ENCODE measurements at places on chromosomes 4 and X. TPM values are rescaled to one million over a fixed set of nuclear protein-coding genes. Genes with fewer than 3 reads are reported as not detected.

DNA sequence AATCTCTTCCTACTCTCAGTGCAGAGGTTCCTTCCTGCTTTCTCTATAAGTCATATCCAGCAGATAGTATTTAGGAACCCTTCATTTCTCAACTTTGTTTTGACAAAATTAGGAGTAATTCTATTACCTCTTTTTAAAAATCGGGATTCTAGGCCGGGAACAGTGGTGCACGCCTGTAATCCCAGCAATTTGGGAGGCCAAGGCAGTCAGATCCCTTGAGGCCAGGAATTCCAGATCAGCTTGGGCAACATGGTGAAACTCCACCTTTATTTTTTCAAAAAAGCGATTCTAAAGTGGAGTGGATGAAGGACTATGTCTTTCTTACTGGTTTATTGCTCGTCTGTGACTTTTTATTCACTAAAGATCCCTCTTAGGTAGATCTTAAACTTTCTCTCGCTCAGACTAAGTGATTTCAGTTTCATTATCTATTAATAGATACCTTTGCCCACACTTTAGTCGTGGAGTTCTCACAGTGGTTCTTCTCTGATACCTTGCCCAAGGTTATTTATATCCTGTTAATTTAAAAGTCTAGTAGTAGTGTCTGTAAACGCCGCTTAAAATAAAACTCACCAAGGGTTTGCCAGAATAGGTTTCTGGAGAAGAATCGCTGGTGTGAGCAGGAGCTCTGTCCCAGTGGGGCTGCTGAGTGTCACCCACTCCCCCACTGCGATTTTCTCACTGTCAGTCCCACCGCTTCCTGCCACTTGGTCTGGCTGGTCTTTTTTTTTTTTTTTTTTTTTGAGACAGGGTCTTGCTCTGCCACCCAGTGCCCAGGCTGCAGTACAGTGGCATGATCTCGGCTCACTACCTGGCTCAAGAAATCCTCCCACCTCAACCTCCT is 27.0 kb upstream of the TMEM131L start:
- H3K27ac ChIP-seq: no peak overlapping the region
- H3K36me3 ChIP-seq: no peaks in the 10 kb centered on the region

- H3K36me3 ChIP-seq: no peaks in the 10 kb centered on the region
- no peak for DNase-seq
- H3K27me3 ChIP-seq: no peaks in the 10 kb centered on the region
- H3K27ac ChIP-seq: no peak overlapping the region
These were observed 310.4 kb downstream of the ZNF674 start for GRCh38 chrX:46234775-46235174.

The HS3ST1 gene
- total RNA-seq: 2.5 TPM

The UGT2B10 gene
- total RNA-seq: 0.45 TPM

DNA sequence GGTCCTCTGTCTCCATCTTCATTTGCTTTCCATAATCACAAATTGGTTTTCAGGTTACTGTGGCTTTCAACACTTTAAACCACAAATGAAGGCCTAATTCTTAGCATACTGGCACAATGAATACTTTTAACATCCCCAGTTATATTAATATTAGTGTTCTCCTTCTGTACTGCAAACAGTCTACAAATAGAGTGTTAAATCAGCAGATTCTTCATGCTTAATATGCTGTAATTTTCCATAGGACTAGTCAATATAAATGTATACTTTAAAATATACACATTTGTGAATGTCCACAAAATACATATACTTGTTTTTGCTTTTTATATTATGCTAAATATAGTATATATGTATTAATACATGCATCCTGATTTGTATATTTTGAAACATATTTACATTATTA is 72.6 kb downstream of the SH3RF1 start:
- H3K27me3 ChIP-seq: no peaks in the 10 kb centered on the region
- no peak overlapping the region for H3K4me3 ChIP-seq
- H3K36me3 ChIP-seq: peaks cover 10% of the 10 kb centered on the region
- no peak for DNase-seq
- no peak overlapping the region for H3K27ac ChIP-seq

- no peak overlapping the region for H3K4me3 ChIP-seq
- peaks cover 48% of the 10 kb centered on the region for H3K36me3 ChIP-seq
- peaks cover 35% of the 10 kb centered on the region for H3K4me1 ChIP-seq
- peak overlapping the region; percentile 58 for H3K27ac ChIP-seq
- DNase-seq: no peak
These were observed 16.6 kb downstream of the S100G start for GRCh38 chrX:16666541-16666940.

- H3K27ac ChIP-seq: peak overlapping the region; percentile 16
- no peaks in the 10 kb centered on the region for H3K27me3 ChIP-seq
These were observed 5.5 kb downstream of the CAMK2D start for GRCh38 chr4:113756005-113756410.

DNA sequence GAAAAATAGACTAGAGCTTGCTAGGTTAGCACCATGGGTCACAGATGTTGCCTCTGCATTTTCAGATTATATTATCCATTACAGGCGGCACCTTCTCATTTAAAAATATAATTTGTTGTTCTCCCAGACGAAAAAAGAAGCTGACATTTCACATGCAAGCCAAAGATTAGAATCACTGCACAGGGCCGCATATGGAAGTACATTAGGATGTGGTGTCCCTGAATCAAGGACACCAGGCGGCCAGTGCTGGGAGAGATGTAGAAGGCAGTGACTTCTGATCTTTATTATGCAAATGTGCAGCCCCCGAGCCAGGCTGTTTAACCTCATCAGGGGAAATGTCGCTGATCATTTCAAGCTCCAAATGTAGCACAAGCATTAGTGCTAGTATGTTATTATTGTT is 22.8 kb downstream of the REELD1 start:
- no peaks in the 10 kb centered on the region for H3K36me3 ChIP-seq
- no peak for DNase-seq
- H3K27me3 ChIP-seq: no peaks in the 10 kb centered on the region
- no peak overlapping the region for H3K27ac ChIP-seq

The USP46 gene
- 28.6 TPM for total RNA-seq

The LPAR4 gene
- total RNA-seq: 5.3 TPM

The MEPE gene
- not detected for total RNA-seq

The ADH1A gene
- total RNA-seq: 6.4 TPM

The CT83 gene
- total RNA-seq: 2.1 TPM

The USP53 gene
- 29.0 TPM for total RNA-seq

The EXOC1L gene
- total RNA-seq: not detected

The DCAF16 gene
- 58.2 TPM for total RNA-seq

DNA sequence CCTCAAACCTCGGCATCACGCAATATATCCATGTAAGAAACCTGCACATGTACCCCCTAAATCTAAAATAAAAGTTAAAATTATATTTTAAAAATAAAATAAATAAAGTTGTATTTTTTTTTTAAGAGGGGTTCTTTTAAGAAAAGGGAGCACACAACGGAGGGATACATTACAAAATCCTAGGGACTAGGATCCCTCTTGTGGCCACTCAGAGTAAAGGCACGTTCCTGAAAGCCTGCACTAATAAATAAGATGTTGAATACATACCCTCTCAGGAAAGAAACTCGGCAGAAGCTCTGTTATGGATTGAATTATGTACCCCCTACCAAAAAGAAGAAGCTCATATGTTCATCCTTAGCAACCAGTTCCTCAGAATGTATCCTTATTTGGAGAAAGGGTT is 50.9 kb upstream of the PRDX4 start:
- peaks cover 3% of the 10 kb centered on the region for H3K27me3 ChIP-seq
- H3K4me1 ChIP-seq: no peaks in the 10 kb centered on the region
- H3K27ac ChIP-seq: no peak overlapping the region
- no peak for DNase-seq

GRCh38 chrX:7926501-7926900 is 712 bp downstream of the PNPLA4 start:
- peaks cover 3% of the 10 kb centered on the region for H3K36me3 ChIP-seq
- H3K4me1 ChIP-seq: peaks cover 9% of the 10 kb centered on the region
- peak overlapping the region; percentile 79 for H3K27ac ChIP-seq

DNA sequence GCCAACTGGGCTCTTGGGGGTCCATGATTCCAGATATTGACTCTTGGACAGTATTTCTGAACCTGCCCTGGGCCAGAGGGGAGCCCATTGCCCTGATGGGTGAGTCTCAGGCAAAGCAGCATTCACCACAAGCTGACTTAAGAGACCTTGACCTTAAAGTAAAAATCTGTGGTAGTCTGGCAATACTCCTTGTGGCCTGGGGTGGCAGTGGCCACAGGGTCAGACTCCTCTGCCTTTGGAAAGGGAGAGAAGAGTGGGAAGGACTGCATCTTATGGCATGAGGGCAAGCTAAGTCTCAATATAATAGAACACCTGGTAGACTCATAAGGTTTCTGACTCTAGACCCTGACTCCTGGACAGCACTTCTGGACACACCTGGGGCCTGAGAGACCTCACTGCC is 340.3 kb upstream of the MAD2L1 start:
- no peaks in the 10 kb centered on the region for H3K4me1 ChIP-seq
- no peak overlapping the region for H3K27ac ChIP-seq
- H3K36me3 ChIP-seq: no peaks in the 10 kb centered on the region
- no peak for DNase-seq

DNA sequence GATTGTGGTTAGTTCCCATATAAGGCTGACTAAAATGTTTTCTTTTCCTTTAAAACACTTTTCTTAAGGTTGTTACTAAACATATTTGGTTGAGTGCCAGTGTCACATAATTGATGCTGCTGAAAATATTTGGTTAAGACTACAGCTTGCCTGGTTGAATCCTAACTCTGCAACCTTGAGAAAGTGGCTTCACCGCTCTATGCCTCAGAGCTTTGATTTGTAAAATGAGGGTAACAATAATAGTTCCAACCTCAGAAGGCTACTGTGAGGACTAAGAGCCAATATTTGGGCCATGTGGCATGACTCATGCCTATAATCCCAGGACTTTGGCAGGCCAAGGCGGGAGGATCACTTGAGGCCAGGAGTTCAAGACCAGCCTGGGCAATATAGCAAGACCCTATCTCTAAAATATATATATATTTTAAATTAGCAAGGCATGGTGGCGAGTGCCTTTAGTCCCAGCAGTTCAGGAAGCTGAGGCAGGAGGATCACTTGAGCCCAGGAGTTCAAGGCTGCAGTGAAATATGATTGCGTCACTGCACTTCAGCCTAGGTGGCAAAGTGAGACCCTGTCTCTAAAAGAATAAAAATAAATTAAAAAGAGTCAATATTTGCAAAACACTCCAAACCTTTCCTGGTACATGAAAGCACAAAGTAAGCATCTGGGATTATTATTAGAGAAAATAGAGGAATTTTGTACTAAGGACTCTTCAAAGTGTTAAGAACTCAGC is 7.1 kb upstream of the NEIL3 start:
- no peaks in the 10 kb centered on the region for H3K36me3 ChIP-seq
- H3K4me3 ChIP-seq: no peak overlapping the region
- no peak for DNase-seq
- no peaks in the 10 kb centered on the region for H3K27me3 ChIP-seq
- no peak overlapping the region for H3K27ac ChIP-seq

DNA sequence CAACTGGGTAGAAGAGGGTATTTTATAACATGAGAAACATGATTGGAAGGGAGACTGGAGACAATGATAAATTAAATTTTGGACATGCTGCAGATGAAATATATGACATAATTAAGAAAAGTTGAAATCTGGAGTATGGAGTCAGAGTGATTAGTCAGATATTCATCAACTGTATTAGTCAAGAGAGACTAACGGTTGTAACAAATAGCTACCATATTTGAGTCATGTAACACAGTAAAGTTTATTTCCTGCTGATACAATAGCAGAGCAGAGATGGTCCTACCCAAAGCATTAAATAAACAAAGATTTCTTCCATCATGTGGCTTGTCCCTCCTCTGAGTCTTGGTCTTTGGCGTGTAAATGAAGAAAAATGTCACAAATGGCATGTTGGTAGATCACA is 321.3 kb downstream of the GALNTL6 start:
- no peak overlapping the region for H3K4me3 ChIP-seq
- H3K4me1 ChIP-seq: peaks cover 3% of the 10 kb centered on the region
- no peak overlapping the region for H3K27ac ChIP-seq
- H3K27me3 ChIP-seq: no peaks in the 10 kb centered on the region
- DNase-seq: no peak

DNA sequence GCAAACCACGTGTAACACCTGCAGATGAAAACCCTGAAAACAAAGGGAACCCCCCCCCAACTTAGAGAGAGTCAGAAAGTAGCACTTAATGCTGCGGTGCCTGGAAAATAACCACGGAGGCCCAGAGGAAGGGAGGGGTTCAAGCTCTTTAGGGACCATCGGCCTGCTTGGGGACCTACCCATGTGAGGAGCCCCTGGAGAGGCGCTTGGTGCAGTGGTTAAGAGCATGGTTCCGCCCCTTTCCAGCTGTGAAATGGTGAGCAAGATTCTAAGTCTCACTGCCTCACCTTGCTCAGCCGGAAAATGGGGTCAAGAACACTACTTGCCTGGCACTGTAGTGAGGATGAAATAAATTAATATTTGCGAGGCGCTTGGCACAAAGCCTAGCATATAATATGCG is 13.8 kb downstream of the SLC25A5 start:
- peak overlapping the region; percentile 58 for H3K27ac ChIP-seq
- no peaks in the 10 kb centered on the region for H3K4me1 ChIP-seq

DNA sequence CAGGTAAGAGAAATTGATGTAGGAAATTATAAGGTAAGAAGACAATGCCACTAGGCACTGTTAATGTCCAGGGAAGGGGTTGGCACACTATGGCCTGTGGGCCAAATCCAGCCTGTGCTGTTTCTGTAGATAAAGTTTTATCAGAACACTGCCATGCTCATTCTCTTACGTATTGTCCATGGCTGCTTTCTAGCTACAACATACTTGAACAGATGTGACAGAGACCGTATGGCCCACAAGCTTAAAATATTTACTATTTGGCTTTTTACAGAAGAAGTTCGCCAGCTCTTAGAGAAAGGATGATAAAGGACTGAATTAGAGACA is 168.0 kb downstream of the CDS1 start:
- H3K4me3 ChIP-seq: no peak overlapping the region

- no peak overlapping the region for H3K4me3 ChIP-seq
- no peaks in the 10 kb centered on the region for H3K36me3 ChIP-seq
- H3K4me1 ChIP-seq: no peaks in the 10 kb centered on the region
- DNase-seq: no peak
- H3K27me3 ChIP-seq: no peaks in the 10 kb centered on the region
These were observed 12.1 kb upstream of the TLR8 start for GRCh38 chrX:12894074-12895030.

The USP17L21 gene
- not detected for total RNA-seq

DNA sequence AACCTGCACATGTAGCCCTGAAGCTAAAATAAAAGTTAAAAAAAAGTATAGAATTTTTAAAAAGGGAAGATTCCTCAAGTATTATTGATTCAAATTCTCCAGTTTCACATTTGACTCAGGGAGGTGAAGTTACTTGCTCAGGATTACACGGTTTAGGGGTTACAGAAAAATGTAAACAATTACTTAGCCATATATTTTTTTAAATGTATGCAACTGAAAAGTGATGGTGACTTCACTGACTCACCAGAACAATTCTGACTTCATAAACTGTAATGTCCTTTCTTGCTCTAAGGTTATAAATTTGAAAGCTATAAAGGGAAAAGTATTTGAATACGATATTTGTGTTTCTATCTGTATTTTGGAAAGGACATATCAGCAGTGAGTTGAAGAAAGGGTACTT is 371.2 kb downstream of the SPRY1 start:
- no peaks in the 10 kb centered on the region for H3K36me3 ChIP-seq
- H3K27me3 ChIP-seq: peaks cover 2% of the 10 kb centered on the region
- H3K4me1 ChIP-seq: peaks cover 1% of the 10 kb centered on the region
- no peak overlapping the region for H3K27ac ChIP-seq
- DNase-seq: no peak
- H3K4me3 ChIP-seq: no peak overlapping the region

The RIBC1 gene
- total RNA-seq: 2.7 TPM

The SSX4 gene
- total RNA-seq: not detected

The ASB11 gene
- total RNA-seq: not detected

Measured in type B pancreatic cell (in vitro differentiated cells).